ENCODE measurements at places on chromosomes 3 and 15.

- DNase-seq = no peak
Measured at GRCh38 chr3:141476033-141476432, 10.8 kb upstream of the RASA2 start.

DNA sequence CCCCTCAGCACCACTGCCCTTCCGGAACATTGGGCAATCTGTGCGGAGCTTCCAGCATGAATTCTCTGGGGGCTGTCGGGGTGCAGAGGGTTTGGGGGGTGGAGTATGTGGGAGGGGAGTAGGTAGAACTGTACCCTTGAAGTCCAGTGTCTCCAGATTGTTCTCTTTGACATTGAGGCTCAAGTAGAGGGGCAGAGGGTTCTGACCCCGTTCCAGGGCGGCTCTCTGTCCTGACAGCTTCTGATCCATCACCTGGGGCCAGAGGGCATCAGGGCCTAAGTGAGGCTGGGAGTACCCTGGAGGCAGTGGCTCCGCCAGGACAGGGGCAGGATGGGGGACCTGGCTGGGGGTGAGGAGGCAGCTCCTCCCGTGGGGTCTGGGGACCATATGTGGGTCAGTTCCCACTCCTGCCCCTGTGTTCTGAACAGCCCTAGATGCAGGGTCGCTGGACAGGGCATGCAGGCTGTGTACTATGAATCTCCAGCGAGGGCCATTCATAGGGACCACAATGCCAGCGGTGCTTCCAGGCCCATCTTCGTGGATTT, 22.1 kb downstream of the PLA2G4D start:
- DNase-seq = no peak

GRCh38 chr15:73767806-73768501, 14.8 kb upstream of the INSYN1 start:
- DNase-seq = no peak

- no peak for DNase-seq
Measured at GRCh38 chr3:71088019-71088708, 495.4 kb downstream of the FOXP1 start.

- no peak for DNase-seq
Measured at GRCh38 chr3:140911822-140912221, 29.8 kb upstream of the SLC25A36 start.

- no peak for DNase-seq
Measured at GRCh38 chr15:96672629-96673028, 342.1 kb downstream of the NR2F2 start.

GRCh38 chr3:186354100-186354499, 7.9 kb downstream of the DGKG start:
- DNase-seq = no peak

- DNase-seq = no peak
Measured at GRCh38 chr3:39193391-39193790, 996 bp upstream of the XIRP1 start.

- DNase-seq = no peak
Measured at GRCh38 chr3:8618950-8619349, 25.6 kb downstream of the SSUH2 start.

DNA sequence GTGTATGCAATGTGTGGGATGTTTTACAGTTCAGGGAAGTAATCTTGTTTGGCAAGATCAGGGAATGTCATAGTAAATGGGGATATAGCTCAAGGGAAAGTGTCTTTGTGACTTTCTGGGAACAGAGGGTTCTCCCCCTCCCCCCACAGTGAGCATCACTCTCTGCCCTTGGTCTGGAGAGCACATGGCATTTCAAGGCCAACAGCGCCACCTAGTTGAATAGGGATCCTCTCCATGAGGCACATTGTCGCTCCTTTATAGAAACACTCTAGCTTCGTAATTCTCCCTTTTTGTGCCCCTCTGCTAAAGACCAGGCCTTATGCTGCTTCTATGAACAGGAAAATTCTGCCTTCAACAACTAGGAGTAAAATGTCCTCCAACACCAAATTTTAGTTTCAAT, 37.1 kb upstream of the ARNT2 start:
- no peak for DNase-seq

DNA sequence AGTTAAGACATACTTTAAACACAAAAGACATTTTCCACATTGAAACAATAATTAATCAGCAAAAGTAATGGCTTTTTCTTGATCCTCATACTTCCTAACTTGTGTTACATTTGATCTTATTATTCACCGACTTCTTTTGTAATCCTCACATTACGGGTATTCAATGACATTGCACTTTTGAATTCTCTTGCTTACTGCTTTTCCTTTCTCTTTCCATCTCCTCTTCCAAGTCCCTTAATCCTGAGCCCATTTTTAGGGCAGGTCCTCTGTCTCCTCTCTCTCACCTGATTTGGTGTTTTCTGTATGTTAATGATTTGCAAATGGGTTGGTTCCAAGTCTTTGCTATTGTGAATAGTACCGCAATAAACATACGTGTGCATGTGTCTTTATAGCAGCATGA, 48.5 kb upstream of the RAP2B start:
- DNase-seq = no peak

- no peak for DNase-seq
Measured at GRCh38 chr3:113441051-113441770, at the start of gene CFAP44. Gene CFAP44 (minus strand): TSS chr3:113441493. CDS start chr3:113433664, 7,829 bp downstream.

DNA sequence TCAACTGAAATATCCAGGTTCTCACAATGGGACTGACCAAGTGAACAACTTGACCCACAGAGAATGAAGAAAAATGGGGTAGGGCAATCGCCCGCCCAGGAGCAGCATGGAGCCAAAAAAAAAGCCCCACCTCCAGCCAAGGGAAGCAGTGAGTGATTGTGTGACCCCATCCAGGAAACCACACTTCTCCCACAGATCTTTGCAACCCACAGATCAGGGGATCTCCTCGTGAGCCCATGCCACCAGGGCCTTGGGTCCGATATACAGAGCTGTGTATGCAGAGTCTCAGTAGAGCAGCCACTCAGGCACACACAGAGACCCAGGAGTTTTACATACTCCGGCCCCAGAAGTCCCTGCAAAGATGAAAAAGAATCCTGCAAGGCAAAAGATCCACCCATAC, 35.7 kb downstream of the PYGO1 start:
- no peak for DNase-seq

DNA sequence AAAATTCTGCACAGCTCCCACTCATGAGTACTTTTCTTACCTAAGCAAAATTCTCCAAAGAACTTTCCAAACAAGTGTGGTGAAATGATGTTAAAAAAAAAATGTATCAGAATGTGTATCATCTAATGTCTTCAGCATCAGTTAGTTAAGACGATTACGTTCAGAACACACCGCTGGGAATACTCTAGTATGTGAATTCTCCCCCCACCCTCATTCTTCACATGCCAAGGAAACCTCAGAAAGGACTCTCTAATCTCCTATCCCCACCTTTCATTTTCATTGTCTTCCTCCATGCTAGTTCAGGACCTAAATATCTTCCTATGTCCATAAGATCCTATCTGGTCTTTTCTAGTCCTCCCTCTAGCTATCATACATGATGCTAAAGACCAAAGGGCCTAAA, 457.4 kb downstream of the SHQ1 start:
- no peak for DNase-seq

- DNase-seq = no peak
Measured at GRCh38 chr15:68791431-68792283, 29.0 kb downstream of the ANP32A start.

- peak; percentile 69 for DNase-seq
Measured at GRCh38 chr3:52428151-52429005, 16.5 kb downstream of the SEMA3G start.

DNA sequence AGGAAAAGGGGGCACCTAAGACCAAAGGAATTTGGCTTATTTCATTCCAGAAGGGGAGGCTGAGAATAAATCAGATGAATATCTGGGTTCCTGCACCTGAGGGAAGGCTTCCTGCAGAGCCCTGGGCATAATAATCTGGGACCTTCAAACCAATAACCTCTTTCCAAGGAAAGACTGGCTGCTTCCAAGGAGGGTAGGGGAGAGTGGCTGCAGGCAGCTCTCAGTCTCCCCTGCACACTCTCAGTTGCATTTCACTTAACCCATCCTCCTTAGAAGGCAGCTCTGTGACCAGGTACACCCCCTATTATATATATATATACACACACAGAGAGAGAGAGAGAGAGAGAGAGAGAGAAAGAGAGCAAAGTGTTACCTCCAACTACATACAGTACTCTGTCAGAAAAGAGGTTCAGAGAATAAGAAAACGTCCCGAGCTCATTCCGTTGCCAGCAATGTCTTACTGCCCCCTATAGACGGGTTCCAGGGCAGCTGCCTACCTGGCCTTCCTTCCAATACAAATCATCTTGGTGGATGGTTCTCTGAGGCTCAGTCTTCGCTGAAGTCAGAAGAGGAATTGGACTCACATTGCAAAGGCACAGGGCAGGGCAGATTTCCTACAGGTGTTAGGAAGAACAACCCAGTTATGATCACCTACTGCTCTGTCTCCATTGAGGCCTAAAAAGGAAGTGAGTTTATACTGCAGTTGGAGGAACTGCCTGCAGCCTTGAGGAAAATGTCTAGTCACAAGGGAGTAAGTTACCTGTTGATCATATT, 26.1 kb downstream of the CAPN3 start:
- peak; percentile 28 for DNase-seq

DNA sequence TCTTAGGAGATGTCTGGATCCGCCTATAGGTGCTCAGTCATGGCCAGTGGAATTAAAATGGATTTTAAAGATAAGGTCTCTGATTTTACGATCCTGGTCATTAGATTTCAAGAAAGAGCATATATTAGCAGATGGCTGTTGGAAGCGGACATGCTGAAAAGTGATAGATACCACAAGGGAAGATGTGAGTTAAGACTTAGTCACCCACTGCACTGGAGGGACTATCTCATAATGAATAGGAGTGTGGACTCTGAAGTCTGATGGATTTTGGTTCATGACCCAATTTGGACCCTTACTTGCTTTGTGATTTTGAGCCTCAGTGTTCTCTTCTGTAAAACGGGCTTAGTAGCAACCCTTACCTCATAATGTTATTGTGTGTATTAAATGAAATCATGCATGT, 214.7 kb downstream of the CHST2 start:
- DNase-seq = no peak

DNA sequence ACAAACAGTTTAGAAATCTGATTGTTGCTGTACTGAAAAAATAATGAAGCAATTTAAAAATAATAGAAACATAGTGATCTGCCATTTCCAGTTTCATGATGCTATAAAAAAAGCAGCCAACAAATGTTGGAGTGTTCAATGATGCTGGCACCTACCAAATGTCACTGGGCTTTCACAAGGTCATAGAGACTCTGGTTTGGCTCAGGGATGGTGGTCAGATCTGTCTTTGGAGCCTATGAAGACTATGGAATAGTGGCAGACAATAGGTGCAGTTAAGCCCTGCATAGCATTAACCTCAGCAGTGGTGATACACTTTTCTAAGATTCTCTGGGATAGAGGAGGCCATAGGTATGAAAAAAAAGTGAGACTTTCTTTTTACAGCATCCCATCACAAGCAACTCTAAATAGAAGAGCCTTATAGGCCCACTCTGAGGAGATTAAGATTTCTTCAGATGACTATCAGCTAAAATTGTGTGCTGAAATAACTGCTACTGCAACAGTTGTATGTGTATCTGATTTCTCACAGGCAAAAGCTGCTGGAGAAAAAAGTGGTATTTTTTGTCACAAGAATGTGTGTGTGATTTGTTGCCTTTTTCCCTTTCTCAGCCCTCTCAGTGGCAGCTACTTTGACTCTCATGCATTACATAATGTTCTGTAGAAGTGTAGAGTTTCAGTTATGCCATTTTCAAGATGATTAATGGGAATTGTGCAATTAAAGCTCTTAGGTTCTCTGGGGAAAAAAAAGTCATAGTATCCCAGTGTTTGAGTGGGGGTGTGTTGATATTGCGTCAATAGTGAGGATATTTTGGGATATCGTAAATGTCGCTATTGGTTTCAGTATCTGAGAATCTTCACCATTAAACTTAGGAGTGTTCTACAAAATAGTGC, 137.4 kb downstream of the MBNL1 start:
- no peak for DNase-seq

GRCh38 chr15:88274553-88275460, 18.3 kb upstream of the NTRK3 start:
- peak; percentile 4 for DNase-seq

DNA sequence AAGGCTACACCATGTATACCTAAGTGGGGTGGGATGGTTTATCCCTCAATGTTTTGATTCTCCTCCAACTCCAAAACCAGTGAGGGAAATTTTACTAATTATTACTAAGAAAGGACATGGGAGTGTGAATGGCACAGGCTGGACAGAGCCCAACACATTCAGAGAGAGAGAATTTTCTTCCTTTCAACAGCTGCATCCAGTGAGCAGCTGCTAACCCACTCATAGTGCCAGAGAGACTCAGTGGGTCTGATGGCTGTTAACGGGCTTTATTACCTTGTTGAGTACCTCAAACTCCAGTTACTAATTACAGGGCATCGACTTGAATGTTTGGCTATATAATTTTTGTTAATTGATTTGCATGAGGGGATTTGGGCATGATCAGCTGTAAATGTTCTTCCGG, 75.8 kb downstream of the RORA start:
- no peak for DNase-seq

GRCh38 chr3:4351164-4351855, 48.1 kb downstream of the SETMAR start:
- DNase-seq = no peak

- DNase-seq = no peak
Measured at GRCh38 chr3:37494216-37494615, 319.8 kb upstream of the LRRFIP2 start.

DNA sequence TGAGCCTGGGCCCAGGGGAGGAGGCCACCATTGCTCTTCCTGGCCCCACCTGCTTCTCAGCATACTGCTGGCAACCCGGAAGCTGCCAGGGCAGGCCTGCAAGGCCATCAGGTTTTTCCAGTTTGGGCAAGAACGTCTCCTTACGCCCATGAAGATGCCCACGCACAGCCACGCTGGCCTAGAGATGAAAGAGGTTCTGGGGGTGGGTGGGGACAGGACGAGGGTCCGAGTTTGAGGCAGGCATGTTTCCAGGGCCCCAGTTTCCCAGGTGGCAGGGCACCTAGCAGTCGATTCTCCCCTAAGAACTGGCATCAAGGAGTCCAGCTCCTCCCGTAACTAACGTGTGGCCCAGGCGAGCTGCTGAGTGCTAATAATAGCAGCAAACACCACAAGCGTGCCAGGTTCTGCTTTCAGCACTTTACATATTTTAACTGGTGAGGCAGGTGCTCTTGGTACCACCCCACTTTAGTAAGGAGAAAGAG, 45.8 kb downstream of the ZNF710 start:
- DNase-seq = no peak

DNA sequence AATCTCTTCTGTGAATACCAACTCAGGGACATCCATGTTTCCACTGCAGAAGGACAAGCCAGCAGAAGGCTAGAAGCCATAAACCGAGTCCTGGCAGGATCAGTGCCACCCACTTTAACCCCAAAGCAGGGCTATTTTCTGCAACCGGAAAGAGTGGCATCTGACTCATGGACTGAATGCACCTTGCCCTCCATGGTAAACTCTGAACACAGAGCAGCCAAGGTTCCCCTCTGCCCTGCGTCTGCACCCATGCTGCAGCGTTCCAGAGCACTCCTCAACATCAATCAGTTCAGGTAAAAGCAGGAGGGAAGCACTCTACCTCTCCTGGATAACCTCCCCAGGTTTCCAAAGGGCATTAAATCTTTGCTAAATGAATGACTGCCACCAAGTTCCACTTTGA, 801 bp upstream of the NGRN start:
- no peak for DNase-seq

- no peak for DNase-seq
Measured at GRCh38 chr3:129534428-129535027, 6.1 kb downstream of the RHO start.

Measured in amniotic stem cell (primary cell).